Stomach (tissue), 19 donors: ENCODE measurements at places on chromosomes 5 and 9.

DNA sequence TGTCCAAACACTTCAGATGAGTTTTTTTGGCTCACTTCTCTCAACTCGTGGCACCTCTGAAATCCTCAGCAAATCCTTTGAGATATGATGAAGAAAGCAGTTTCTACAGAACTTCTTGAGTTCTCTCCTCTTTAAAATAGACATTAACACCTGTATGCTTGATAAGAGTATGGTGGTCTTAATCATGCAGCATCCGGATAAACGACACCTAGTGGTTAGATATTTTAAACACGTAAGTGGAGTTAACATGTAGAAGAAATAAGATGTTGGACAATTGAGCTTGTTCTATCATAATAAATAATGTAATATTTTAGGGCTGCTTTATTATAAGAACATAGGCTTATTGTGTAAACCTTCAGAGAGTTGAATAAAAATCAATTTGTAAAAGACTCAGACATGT is 324.8 kb downstream of the CYLC2 start:
- no peak for DNase-seq

DNA sequence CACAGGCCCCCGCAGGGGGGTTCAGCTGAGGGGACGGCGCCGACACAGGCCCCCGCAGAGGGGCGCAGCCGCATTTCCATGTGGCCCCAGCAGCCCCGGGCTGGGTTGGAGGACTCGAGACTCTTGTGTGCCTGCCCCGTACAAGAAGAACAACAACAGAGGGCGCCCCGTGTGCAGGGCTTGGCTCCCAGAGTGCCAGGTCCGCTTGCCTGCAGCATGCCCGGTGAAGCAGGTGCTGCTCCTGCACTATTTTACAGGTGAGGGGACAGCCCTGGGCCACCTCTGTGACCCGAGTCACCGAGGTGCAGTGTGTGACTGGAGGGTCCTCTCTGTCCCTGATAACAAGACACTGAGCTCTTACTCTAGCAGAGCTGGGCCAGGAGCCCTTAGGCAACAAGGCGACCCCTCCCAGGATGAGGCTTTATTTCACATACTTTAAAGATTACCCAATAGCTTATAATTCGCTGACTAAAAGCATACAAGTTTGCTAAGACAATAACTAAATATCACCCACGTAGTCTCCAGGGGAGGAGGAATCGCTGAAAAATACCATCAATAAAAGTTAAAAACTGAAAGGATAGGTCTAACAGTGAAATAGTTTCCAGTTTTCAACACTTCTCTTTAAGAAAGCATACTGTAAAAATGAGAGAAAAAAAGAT is 41.7 kb upstream of the SLC9A3 start:
- DNase-seq: no peak

GRCh38 chr9:128724744-128725211 is 851 bp upstream of the ZDHHC12 start:
- DNase-seq: peak; percentile 59

DNA sequence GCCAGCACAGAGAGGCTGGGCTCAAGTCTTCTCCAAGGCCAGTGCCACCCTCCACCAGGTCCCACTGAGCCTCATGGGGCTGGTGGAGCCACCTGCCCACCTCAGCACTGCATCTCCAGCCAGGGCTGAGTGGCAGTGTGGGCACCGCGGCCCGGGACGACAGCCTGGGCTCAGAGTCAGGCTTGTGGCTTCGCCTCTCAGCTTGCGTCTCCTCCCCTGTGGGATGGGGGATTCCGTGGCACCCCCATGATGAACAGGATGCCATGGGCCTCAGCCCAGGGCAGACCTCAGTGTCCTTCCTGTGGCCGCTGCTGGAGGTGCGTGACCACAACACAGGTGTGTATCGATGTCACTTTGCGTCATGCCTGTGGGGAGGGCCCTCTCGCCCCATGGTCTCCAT is 136.4 kb upstream of the PPP1R26 start:
- no peak for DNase-seq
